Small intestine (tissue), 16 donors: ENCODE measurements at places on chromosomes 6 and 20. TPM values are rescaled to one million over a fixed set of nuclear protein-coding genes. Genes with fewer than 3 reads are reported as not detected.

Gene WFDC5
- polyA plus RNA-seq: not detected

Gene SIRPD
- 1.2 TPM for polyA plus RNA-seq

Gene OR12D3
- polyA plus RNA-seq: not detected

Gene SNAP91
- not detected for polyA plus RNA-seq

Gene PPP1R18
- polyA plus RNA-seq: 22.2 TPM

Gene RSPH9
- 0.71 TPM for polyA plus RNA-seq

Gene ZSCAN23
- 3.5 TPM for polyA plus RNA-seq

Gene HLA-DOB
- polyA plus RNA-seq: not detected

Gene CCN2
- polyA plus RNA-seq: 83.6 TPM

Gene SOX18
- polyA plus RNA-seq: 0.67 TPM

Gene LPA
- not detected for polyA plus RNA-seq

Gene CTCFL
- not detected for polyA plus RNA-seq

Gene ANGPT4
- polyA plus RNA-seq: not detected
